NCI-H1105 (cell line): ENCODE measurements at places on chromosomes 3 and 15.

DNA sequence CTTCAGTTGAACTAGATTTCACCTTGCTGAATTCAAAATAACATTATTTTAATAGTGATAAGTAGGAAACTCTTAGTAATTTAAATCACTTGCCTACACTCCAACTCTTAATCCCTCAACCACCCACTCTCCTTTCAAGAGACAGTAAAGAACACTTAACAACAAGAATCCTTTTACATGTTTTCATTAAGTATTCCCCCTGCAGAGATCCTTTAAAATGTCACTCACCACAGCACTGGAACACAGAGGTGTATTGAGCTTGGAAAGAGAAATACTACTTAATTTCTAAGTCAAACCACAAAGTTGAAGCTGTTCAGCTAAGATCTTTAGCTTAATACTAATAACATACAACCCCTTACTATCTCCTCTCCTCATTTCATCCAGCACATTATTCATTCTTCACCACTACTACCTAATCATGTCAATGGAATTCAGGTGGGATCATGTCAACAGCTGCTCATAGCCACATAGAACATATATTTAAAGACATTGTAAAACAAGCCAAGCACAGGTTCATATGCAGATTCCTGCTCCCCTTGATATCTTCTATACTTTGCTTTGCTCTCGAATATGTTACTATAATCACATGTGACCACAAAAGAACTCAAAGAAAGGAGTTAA is 40.5 kb downstream of the IMPG2 start:
- no peak for DNase-seq

GRCh38 chr15:33831646-33832045 is 136.7 kb upstream of the CHRM5 start:
- no peak for DNase-seq

GRCh38 chr3:70312336-70312735 is at the start of gene MDFIC2:
MDFIC2 (minus strand) TSS chr3:70312638; CDS start chr3:70311973, 665 bp downstream.
- DNase-seq = no peak

DNA sequence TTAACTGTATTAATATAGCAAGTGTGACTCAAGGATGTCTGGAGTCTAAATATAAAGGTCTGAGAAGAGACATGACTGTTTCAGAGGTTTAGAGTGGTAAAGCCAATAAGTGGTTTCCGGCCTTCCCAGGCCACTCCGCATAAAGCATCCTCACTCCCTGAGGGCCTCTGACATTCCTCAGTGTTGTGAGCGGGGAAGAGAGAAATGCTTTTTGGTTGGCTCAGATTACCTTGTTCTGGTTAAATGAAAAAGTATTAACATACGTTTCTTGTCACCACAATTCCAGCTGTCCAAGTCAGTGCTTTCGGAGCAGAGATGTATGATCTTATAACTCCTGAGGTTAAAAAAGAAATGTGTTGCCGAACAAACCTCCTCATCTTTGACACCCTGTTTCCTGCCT is 103.8 kb downstream of the RBMS3 start:
- no peak for DNase-seq

DNA sequence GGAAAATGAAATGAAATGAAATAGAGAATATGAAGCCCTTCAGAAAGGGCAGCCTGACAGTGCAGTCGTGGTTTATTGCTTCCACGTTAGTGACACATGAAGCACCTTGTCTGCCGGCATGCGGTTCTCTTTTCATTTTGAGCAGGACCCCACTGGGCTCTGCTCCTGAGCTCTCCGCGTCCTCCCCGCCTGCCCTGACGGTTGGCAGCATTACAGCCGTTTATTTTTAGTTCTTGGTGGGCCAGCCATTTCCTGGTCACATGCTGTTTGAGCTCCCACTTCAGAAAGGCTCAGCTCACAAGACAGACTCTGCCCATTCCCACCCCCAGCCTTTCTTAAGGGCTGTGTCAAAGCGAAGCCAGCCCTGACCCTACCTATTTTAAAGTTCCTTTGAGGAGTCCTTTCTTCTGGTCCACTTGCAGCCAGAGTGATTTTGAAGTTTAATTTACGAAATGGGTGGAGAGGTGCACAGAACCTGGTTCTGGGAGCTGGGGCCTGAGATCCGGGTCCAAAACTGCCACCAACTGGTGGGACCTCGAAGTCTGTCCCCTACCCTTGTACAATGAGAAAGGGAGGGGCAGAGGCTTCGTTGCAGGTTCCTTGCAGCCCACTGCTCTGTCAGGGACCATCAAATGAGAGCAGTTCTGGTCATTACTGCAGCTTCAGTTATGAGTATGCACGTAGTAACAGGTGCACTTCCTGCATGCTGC is 60.1 kb downstream of the MGLL start:
- no peak for DNase-seq

DNA sequence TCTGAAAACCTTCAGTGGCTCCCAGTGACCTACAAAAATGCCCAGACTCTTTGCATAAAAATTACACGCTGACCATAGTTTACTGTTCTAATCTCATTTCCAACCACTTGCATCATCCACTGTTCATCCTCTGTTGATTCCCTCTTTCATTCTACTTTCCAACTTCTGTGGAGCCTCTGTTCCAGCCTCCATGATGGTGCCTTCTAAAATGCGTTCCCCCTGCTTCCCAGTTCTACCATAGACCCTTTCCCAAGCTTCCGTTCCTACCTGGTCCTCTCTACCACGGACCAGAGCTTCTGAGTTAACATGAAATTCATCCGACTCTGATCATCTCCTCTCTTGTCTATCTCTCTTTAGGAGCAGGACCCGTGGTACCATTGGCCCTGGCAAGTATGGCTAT is 127.0 kb downstream of the THSD4 start:
- DNase-seq = no peak

GRCh38 chr3:46609212-46609721 is 3.1 kb upstream of the FAM240A start:
- DNase-seq = no peak

- DNase-seq = no peak
Measured at GRCh38 chr15:44541282-44541958, 4.5 kb downstream of the EIF3J start.
